ENCODE measurements at places on chromosomes 12 and 14.

DNA sequence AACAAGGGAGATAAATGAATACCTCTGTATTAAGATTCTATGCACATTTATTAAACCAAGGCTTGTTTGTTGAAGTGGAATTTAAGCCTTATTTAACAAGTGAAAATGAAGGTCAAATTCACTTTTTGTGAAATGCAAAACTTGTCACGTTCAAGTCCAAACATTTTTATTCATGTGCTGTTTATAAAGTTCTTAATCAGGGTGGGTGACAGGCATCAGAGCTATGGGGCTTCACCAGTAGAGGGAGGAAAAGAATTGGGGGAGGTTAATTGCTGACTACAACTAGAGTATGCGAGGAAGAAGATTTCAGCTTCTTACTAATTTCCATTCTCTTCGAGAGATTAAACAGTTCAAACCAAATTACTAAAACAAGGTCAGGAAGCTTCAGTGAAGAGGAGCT, 9.7 kb downstream of the MOK start:
- no peak for DNase-seq

- DNase-seq, result no peak
Measured at GRCh38 chr14:90193925-90194324, 62.4 kb upstream of the PSMC1 start.

- no peak for DNase-seq
Measured at GRCh38 chr12:110039085-110039807, 9.1 kb downstream of the C12orf76 start.

GRCh38 chr12:50961708-50962107, 9.4 kb downstream of the HIGD1C start:
- no peak for DNase-seq

- DNase-seq, result peak; percentile 30
Measured at GRCh38 chr12:58420503-58420902, 479.1 kb downstream of the ATP23 start.

GRCh38 chr12:42010715-42011114, 134.0 kb downstream of the GXYLT1 start:
- DNase-seq, result no peak

- no peak for DNase-seq
Measured at GRCh38 chr12:93911396-93911795, 234.2 kb downstream of the CRADD start.

DNA sequence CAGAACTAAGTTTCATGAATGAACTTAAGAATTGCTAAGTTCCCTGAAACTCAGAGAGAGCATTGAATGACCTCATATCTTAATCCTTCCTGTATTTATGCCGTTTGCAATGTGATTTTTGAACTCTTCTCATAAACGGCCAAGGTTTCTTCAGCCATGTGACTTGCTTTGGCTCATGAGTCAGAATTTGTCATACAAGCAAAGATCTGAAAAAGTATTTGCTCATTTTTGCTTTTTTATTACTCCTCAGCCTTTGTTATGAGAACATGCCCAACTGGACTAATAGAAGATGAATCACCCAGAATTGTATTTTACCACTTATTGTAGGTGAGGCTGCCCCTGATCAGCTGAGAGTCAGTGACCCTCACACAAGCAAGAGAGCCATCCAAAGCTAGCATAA, 693.8 kb downstream of the BCL11B start:
- no peak for DNase-seq

- no peak for DNase-seq
Measured at GRCh38 chr12:71896205-71896882, 42.3 kb upstream of the TPH2 start.

GRCh38 chr14:54681811-54682261, 114.9 kb downstream of the SAMD4A start:
- no peak for DNase-seq

GRCh38 chr12:50734409-50735263, 29.3 kb upstream of the ATF1 start:
- peak; percentile 16 for DNase-seq

- DNase-seq, result no peak
Measured at GRCh38 chr12:121811434-121812319, 7.9 kb downstream of the SETD1B start.

DNA sequence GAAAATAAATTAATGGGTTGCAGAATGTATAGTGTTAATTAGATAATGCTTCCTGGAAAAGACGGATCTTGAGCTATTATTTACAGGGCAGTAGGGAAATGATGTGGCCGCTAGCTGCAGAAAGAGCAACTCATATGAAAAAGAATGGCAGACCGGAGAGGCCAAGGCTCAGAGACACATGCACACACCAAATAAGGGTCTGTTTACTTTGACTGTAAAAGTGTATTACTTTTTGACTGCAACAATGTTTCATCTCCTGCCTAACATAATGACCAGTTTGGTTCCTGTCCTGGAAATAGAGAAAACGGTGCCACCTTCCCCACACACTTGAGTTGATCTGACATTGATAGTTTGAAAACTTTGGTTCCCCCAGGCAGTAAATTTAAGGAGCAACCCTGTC, 290.9 kb downstream of the CACNA1C start:
- DNase-seq, result no peak

- no peak for DNase-seq
Measured at GRCh38 chr12:114272605-114273004, 133.3 kb downstream of the TBX5 start.

- no peak for DNase-seq
Measured at GRCh38 chr12:15783288-15783687, 5.9 kb downstream of the EPS8 start.

- no peak for DNase-seq
Measured at GRCh38 chr12:15322164-15323061, at the start of gene PTPRO. Gene PTPRO (plus strand): TSS chr12:15322508.

DNA sequence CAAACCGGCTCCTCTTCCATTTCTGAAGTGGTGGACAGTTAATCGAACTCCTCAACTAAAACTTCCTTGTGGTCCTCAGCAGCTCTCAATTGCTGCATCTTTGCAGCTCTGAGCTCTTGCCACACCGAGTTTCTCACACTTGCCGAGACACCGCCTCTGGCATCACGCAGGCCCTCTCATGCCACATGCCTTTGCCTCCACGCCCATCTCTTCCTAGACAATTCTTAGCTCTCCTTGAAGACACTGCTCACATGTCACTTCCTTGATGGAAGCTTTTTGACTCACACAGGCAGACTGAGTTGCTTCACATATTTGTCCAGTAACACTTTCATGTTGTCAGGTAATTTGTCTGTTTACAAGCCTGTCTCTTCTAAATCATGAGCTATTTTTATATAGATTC, 29.2 kb downstream of the KCNA1 start:
- no peak for DNase-seq

- no peak for DNase-seq
Measured at GRCh38 chr14:100289916-100290606, 16.2 kb downstream of the SLC25A29 start.

DNA sequence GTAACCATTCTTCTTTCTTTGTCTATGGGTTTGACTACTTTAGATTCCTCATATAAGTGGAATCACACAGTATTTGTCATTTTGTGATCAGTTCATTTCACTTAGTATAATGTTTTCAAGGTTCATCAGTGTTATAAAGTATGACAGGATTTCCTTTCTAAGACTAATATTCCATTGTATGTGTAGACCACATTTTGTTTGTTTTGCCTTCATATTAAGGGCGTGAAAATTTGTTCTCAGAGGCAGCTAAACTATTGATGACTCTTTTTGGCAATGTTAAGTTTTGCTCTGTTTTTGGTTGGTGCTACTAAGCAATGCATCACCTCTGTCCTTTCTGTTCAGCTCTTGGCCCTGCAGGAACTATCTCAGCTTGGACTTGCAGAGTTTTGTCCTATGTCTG, 1.7 kb upstream of the KLRG1 start:
- DNase-seq, result no peak

- DNase-seq, result no peak
Measured at GRCh38 chr14:45377166-45377565, 124.2 kb upstream of the MIS18BP1 start.

GRCh38 chr12:23950210-23950774, 822 bp upstream of the SOX5 start:
- no peak for DNase-seq

DNA sequence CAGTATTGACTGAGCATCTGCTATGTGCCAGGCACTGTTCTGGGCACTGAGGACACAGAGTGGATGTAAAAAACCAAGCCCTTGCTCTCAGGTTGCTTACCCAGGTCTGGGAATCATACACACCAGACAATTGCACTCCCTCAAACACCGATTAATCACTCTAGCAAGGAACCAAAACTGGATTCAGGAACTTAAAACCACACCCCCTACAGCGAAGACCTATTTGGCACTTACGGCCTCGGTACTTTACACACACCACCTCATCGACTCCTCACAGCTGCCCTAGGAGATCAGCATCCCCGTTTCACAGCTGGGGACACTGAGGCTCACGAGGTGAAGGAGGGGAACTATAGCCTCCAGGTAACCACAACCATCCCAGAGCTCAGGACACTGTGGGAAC, 1.6 kb downstream of the GLTP start:
- DNase-seq, result no peak

DNA sequence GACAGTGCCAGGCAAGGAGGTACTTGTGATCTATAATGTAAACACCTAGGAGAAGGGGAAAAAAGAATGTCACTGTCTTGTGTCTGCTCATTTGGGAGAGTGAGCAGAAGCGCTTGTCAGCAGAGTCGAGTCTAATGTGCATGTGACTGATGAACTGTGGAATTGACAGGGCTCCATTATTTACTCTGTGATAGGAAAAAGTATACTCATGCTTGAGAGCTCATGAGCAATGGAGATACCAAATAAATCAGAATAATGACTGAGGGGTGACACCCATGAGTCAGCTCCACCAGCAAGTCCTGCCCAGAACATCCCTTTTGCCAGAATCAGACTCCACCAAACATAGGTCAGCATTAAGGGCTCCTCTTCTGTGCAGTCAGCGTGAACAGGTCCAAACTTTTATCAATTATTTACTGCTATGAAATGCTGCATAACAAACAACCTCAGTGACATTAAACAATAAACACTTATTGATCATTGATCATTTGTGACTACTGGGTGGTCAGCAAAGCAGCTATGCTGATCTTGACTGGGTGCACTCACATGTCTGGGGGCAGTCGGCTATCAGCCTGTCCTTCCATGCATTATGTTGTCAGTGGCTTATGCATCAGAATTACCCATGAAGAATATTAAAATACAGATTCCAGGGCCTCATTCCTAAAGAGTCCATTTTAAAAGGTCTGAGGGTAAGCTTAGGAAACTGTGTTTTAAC, 29.2 kb upstream of the WSCD2 start:
- no peak for DNase-seq

DNA sequence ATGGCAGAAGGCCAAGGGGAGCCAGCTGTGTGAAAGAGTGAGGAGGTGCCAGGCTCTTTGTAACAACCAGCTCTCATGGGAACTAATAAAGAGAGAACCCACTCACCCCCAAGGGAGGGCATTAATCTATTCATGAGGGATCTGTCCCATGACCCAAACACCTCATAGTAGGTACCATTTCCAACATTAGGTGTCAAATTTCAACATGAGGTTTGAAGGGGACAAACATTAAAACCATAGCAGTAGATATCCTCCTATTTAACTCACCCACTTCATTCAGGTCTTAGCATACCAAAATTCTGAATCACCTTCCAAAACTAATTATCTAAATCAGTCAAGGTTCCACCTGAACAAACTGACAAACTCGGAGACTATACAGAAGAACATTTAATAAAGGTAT, 75.3 kb downstream of the PPFIA2 start:
- no peak for DNase-seq

Measured in SK-N-MC (cell line).